ENCODE measurements at places on chromosomes 1 and 21.
A peak's percentile ranks its signal among the peaks of the same experiment; 100 is the strongest.

DNA sequence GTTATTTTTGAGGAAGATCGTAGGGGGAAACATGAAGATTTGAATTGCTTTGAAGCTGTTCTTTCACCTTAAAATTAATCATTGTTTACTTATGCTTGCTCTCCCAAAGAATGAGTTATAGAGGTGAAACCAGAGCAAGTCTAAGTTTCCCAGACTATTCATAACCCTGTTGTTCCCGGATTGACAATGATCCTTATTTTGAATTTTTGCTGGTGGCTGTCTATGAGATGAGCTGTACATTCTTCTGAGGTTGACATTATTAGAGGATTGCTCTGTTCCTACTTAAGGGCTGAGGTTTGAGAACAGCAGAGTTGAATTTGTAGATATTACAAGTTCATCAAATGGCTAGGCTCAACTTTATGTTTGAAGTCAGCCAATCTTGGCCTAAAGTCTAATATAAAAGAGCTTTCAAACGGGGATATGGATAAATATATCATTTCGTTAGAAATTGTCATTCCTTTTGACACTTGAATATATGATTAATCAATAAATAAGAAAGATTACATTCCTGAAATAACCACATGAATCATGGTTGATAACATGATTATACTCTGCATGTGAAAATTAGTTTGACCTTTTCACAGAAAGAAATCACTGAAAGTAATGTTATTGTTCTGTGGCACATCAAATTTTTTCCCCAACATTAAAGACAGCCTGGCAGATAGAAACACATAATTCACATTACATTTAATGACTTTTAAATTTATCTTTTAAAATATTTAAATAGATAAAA, 19.1 kb upstream of the PDE4B start:
- no peak for DNase-seq

DNA sequence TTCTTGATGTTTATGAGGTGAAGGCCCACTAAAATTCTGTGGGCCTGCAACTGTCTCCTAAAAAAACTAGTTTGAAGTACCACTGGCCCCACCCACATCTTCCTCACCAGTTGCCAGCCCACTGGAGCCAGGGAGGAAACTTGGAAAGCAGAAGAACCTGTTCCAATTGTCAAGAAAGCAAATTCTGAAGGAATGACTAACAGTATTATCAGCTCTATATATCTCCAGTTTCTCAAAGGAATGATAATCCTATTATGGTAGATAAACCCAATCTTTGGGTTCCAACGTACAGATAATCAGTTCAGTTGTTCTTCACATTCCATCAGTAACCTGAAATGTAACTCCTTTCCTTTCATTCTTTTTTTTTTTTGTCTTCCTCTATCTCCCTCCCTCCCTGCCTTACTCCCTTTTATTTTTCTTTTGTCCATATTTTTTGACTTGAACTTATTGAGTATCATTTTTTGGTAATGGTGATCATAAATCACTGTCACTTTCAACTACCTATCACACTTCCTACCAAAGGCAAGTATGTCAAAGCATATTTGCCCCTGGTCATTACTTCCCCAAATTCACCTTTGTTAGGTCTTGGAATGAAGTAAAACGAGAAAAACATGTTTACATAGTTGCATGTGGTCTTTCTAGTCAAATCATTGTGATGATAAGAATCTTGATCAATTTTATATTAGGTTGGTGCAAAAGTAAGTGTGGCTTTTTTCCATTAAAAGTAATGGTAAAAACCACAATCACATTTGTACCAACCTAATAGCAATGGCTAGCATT, 943.4 kb downstream of the TTLL7 start:
- no peak for DNase-seq

- DNase-seq: no peak
Measured at GRCh38 chr1:235470741-235471439, 33.4 kb downstream of the B3GALNT2 start.

DNA sequence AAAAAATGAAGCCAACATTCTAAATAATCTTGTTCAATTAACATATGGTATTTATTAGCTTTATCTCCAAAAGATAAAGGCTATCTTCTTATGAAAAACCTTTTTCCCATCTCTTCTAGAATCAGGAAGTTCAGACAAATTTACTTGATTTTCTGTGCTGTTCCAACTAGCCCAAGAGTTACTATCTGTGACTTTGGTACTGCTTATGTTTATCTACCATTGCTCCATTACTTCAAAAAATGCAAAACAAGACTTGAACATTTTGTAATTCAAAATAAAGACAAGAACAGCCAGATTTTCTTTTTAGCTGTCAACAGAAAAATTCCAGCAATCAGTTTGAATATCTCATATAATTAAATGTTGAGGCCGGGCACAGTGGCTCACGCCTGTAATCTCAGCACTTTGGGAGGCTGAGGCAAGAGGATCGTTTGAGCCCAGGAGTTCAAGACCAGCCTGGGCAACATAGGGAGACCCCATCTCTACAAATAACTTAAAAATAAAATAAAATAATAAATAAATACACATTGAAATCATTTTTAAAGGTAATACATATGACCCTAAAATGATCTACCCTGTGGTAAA, 188.5 kb downstream of the LTN1 start:
- DNase-seq: no peak

DNA sequence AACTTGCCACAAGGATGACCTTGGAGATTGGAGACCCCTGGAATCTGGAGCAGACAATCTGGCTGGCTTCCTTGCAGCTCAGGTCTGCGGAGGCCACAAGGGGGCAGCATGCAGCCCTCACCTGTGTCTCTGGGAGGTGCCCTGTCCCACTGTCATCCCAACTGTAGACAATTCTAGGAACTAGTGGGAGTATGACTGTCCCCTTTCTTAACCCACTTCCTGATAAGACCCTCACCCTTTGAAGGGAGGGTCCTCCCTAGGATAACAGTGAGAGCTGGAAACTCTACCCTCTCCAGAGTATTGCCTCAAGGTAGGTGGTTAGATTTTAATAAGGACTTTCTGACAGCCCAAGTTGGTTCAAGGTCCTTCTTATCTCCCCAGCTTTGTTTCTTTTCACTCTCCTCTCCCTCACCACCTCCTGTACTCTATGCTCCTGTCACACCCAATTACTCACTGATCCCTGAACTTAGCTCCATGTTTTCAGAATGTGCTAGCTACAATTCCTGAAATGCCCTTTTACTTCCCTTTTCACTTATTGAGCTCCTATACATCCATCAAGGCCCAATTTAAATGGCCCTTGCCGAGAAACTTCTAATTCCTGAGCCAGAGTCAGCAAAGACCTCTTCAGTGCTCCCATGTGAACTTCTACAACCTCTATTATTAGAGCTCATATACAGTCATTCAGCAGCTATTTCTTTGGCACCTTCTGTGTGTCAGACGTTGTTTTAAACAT, 9.2 kb upstream of the KCNQ4 start:
- DNase-seq: peak; percentile 72
